ENCODE measurements at places on chromosomes 1 and 21.

DNA sequence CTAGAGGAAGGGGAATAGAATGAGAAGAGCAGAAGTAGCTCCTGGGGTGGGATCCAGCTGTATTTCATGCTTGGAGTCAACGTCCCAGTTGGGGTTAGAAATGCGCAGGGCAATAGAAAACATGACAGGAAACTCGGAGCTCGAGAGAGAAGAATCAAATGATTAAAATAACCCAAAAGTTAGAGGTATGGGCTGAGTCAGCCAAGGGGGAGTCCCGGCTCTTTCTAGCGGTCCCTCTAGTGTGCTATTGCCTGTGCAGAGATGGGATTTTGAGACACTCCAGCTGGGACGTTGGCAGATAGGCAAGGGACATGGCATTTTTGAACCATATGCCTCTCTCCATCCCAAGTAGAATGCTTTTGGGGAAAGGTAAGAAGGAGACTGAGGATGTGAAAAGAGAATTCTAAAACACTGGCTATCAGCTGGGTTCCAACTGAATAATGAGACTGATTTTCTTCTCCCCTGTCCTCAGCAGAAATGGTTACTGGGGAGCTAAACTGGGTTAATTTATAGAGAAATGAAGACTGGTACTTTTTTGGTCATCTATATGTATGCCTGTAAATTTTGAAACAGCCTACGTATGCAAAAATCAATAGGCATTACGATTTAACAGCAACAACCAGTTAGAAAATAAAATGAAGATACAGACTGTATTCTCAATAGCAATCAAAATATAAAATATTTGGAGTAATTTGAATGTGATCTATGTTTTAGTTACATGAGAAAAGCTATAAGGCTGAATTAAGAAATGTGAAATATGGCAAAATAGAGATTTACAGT is 7.0 kb upstream of the VPS26C start:
- no peak for DNase-seq

DNA sequence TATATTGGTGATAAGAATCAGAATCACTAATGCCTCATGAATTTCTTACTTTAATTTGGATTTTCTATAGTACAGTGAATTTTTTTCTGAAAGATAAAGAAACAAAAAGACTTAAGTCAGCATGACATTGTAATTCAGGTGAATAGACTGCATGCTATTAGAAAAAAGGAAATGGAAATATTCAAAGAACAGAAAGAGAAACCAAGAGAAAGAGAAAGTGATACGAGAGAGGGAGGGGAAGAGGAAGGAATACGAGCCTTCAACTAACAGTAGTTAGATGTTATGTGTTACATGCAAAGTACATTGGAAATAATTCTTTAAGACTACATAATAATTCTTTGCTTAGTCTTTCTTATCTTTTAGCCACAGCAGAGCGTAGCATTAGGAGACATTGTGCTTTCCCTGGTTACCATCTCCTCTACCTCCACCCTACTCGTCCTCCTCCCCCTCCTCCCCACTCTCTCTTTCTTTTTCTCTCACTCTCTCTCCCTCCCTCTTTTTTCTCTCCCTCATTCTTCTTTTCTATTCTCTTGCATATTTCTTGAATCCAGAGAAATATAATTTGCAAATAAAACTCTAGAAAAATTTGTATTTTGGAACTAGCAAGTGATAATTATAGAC is 46.4 kb upstream of the ADGRL4 start:
- no peak for DNase-seq

- DNase-seq, result no peak
Measured at GRCh38 chr1:224298346-224299330, 31.3 kb downstream of the NVL start.

- no peak for DNase-seq
Measured at GRCh38 chr1:245153552-245154428, 995 bp upstream of the KIF26B start.

GRCh38 chr21:45248301-45248892 is 39.3 kb downstream of the POFUT2 start:
- no peak for DNase-seq

- no peak for DNase-seq
Measured at GRCh38 chr1:37040261-37040660, 5.9 kb upstream of the GRIK3 start.

DNA sequence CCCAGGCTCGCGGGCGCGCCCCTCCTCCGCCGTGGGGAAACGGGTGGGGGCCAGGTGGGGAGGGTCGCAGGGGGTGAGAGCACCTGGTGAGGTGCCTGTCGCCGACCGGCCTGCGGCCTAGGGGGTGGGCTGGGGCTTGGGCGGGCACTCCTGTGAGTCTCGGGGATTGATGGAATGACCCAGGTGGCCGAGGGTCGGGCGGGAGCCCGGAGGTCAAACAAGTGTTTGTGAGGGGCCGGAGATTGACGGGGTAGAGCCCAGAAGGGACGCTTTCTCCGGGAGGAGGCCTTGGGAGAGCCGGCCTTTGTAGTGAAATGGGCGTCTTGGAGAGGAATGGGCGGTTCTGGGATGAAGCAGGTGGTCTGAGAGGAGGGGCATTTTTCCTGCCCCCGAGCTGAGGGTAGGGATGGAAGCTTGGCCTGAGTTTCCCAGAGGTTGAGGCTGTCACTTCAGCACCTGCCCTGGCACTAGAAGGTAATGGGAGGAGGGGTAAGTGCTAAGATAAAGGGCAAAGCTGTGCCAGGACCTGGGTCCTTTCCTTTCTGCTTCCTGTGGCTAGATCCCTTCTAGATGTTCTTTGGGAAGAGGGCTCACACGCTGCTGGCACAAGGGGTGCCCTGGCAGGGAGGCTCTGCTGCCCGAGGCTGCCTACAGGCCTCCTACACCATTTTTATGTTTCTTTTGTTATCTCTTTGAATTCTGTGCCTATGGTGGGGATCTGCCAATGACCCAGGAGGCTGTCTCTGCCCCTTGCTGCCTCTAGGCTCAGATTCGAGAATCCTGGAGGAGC is 56.1 kb downstream of the NDUFS5 start:
- DNase-seq, result no peak

DNA sequence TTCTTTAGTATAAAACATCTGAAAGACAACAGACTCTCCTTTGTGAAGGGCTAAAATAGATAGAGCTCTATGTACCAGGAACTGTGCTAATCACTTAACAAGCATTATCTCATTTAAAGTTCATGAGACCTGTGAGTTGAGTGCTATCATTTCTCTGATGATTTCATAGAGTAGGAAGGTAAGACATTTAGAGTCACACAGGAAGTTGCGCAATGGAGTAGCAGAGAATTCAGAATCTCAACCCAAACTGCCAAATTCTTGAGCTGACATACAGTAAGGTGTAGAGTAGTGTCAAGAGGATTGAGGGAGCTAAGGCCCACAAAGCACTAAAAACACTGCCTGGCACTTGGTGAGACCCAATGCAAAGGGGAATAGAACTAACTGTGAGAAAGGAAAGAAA is 384.3 kb downstream of the NTNG1 start:
- no peak for DNase-seq

GRCh38 chr1:6454856-6455751 is 10.9 kb downstream of the TNFRSF25 start:
- DNase-seq, result no peak

- peak; percentile 71 for DNase-seq
Measured at GRCh38 chr1:200242110-200243041, 167.5 kb downstream of the ZNF281 start.

- no peak for DNase-seq
Measured at GRCh38 chr1:67052741-67053534, 1.0 kb downstream of the SLC35D1 start.

- no peak for DNase-seq
Measured at GRCh38 chr21:24023936-24024335, 1583.3 kb downstream of the MRPL39 start.

- no peak for DNase-seq
Measured at GRCh38 chr1:159965263-159965662, 11.2 kb upstream of the SLAMF9 start.

DNA sequence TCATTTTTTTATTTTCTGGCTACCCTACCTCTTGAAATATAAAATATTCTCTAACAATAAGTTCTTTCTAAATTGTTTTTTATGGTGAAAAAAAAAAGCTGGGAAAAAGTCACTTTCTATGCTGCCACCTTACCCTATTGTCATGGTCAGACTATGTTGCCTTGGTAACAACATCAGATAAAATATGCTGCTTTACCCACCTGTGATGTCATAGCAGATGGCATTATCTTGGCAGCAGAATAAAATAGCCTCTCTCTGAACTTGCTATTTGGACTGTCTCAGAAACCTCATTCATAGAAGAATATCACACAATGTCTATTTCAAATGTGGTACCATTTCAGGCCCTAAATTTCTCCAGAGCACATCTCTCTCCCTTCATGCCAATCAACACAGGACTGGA is 69.6 kb upstream of the SGIP1 start:
- no peak for DNase-seq

DNA sequence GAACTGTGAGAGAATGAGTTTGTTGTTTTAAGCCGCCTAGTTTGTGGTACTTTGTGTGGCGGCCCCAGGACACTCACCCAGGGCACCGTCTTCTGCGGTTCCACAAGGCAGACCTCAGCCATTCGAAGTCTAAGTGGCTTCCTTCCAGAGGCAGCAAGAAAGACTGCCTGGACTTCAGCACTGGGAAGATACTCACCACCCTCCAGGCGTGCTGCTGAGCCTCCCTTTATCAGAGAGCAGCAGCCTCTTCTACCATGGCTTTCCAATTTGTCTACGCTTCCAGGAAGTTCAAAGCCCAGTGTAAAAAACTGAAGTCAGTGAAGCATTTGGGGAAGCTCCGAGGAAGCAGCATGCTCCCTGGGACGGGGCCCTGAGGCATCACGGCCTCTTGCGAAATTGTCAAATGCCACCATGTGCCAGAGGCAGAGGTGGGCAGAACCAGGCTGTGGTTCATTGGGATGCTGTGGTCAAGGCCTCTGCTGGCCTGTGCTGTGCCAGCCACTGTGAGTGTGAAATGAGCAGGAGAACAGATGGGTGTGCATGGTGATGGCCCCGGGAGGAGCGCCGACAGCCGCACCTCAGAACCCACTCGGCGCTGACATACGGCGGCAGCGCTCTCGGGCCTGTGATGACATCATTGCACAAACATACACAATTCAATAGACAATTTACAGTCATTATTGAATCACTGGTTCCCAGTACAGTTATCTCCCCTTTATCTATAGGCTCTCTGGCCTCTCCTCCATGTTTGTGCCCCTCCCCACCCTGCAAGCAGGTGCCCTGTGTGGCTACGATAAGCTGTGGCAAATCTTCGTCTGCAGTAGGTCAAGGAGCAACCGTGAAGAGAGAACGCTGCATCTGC is 110.4 kb downstream of the PDE9A start:
- DNase-seq, result no peak

DNA sequence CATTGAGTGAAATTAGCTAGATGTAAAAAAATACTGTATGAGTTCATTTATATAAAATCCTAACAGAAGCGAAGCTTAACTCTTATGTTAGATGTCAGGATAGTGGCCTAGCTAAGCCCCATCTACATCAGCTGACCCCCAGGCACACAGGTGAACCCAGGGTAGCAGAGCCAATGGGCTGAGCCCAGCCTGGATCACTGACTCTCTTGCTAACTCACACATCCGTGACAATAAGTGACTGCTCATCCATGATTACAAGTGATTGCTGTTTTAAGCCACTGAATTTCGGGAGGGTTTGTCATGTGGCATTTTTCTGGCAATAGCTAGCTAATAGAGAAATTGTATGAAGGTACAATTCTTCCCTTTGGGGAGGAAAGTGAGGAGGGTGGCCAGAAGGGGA is 55.2 kb upstream of the COG2 start:
- no peak for DNase-seq

DNA sequence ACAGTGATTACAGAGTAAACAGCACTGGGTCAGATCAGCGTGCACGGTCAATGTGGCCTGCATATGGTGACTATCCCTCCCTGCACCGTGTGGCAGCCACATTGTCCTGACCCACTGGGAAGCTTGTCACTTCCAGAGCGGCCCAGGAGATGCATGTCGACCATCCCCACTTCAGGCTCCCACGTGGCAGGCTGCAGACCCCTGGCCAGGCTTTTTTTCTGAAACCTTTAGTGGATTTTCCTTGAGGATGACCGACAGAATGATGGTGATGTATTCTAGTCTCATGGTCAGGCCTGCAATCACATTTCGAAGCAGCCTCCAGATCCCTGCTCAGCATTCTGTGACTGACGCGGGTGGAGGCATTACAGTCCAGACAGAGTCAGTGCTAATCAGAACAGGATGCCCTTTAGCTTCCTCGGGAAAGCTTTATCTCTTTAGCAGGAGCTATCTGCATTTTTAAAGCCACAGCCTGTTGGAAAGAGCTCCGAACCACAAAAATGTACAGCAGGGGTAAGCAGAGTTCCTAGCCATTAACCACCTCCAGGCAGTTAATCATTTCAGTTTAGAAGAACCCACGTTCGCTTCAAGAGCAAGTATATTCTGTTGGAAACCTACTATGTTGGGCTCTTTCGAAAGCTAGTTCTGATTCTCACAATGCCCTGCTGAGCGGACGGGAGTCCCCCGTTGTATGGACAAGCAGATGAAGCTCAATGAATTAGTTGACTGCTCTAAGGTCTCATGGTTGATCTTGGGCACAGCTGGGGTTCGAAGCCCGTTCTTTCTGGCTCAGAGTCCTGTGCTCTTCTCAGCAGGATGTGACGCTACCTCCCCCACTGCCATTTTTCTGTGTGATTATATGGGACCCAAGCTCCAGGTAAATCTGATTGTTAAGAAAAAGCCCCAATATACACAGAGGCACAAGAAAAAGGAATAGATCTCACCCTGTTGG is 56.5 kb downstream of the IRF2BP2 start:
- DNase-seq, result no peak

- DNase-seq, result no peak
Measured at GRCh38 chr1:202713110-202713509, 2.9 kb upstream of the SYT2 start.

Measured in NCI-H524 (cell line).